Esophagus mucosa (tissue), 1 donor: ENCODE measurements at places on chromosomes 12 and 14. TPM values are rescaled to one million over a fixed set of nuclear protein-coding genes. Genes with fewer than 3 reads are reported as not detected.

DNA sequence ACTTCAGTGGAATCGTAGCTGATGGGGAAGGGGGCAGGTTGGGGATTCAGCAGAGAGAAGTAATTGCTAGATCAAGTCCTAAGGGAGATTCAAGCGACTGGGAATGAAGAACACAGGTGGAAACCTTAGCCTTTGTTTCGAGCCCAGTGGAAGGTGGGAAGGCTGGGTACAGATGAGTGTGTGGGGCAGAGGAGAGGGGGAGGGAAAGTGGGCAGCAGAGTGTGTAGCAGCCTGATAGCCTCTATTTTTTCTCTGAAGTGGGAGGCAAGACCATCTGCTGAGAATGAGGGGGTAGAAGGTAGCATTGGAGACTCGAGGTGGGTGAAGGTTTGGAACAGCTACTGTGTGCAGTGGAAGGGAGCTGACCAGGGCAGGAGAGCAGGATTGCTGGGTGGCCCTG lies 91.0 kb downstream of the ADCK1 start:
- no peak for ATAC-seq

GRCh38 chr14:64303471-64303917 lies 9.3 kb upstream of the ESR2 start:
- ATAC-seq = peak; percentile 77

DNA sequence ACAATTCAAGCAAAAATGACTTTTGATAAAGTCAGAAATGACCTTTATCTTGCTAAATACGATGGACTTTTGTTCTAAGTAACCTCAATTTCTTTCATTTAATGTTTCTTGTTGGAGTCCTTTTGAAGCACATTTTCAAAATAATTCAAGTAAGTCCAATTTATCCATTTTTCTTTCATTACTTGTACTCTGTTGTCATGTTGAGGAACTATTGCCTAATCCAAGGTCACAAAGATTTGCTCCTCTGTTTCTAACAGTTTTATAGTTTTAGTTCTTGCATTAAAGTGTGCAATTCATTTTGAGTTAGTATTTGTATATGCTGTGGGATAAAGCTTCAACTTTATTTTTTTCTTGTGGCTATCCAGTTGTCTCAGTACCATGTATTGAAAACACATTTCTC lies 66.7 kb downstream of the CCER1 start:
- ATAC-seq = no peak

DNA sequence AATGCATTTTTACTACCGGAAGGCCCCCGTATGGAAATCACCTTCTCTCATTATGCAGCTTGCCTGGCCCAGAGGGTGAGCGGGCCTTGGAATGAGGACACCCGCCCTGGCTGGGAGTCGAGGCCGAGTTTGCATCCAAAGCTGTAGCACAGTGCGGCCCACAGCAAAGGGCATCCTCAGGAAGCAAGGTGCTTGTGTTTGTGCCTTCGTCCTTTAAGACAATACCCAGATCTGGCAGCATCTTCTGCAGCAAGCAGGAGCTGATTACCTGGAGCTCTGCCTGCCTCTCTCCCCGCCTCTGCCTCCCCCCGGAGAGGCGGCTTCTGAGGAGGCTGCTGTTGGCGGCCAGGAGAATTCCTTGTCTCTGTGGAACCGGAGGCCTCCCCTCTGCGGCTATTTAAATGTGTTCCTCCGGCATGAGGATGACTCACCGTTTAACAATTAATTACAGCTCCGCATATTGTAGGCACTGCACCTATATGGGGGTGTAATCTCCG lies 145.3 kb downstream of the CACNA1C start:
- ATAC-seq = peak; percentile 21

- no peak for ATAC-seq
These were observed 20.2 kb downstream of the SLC2A3 start for GRCh38 chr12:7915661-7916403.

COX8C gene
- total RNA-seq = not detected

ZNF10 gene
- 2.4 TPM for total RNA-seq
